ENCODE measurements at places on chromosomes 3 and 15. TPM values are rescaled to one million over a fixed set of nuclear protein-coding genes. Genes with fewer than 3 reads are reported as not detected.

The ELL3 gene
- total RNA-seq, result 3.6 TPM

The TUSC7 gene
- total RNA-seq, result not detected

The NOX5 gene
- not detected for total RNA-seq

The CHST2 gene
- total RNA-seq, result 23.1 TPM

Measured in chondrocyte (in vitro differentiated cells).